ENCODE measurements at places on chromosomes 1 and 21. TPM values are rescaled to one million over a fixed set of nuclear protein-coding genes. Genes with fewer than 3 reads are reported as not detected.

DNA sequence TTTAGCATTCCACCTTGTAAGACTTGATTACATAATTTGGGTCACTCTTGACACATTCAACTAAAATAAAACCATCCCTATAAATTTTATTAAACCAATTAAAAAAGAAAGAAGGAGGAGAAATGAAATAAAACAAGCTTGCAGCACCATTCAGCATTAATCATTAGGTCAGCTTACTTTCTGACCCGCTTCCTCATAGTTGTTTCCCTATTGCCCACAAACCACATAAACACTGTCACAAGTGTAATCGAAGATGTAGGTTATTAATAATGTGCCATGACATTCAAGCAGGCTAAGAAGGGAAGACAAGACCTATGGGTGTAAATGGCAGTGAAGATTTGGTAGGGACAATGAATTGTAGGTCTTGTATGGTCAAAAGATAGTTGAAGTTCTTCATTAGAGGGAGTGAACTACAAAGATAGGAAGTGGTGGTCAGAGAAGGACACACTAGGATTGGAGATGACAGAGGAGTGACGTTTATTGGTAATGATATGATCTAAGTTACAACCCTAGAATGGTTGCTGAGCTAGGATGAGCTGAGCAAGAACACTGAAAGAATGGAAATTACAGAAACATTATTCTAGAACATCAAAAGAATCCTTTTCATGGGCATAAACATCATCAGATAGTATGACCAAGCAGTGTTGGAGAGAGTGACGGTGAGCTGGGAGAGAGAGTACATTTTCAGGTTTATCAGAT lies 231.5 kb downstream of the KCNT2 start:
- no peak for DNase-seq

DNA sequence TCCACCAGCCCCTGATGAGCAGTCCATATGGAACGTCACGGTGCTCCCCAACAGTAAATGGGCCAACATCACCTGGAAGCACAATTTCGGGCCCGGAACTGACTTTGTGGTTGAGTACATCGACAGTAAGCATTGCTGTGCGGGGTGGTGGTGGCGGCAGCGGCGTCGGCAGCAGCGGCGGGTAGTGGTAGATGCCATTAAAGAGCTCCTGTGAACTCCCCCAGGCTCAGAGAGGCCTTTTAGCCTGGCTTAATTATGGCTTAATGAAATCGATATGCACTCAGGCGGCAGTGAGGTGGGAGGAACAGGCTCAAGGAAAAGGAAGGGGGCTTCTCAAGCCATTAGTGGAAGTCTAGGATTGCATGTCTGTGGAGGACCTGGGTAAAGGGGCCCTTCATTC lies 41.9 kb upstream of the CNTN2 start:
- DNase-seq: no peak

NEXN gene
- 1.1 TPM for total RNA-seq

ACP6 gene
- 24.5 TPM for total RNA-seq

FCER1G gene
- total RNA-seq: 3.7 TPM

DNA sequence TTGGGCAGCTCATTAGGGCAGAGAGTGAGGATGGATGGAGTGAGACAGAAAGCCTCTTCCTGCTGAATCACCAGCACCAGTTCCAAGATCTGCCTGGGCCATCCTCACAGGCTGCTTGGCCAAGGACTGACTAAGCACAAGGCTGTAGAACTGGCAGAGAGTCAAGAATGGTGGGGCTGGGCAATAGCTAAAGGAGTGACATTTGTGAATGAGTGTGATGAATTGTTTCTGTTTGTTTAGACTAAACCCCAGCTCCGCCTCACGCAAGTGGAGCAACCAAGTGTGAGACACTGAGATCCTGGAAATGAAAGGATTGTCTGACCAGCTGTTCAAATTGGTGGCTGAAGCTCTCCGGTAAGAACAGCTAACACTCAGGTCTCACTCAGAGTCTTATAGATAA lies 38.6 kb downstream of the BRINP2 start:
- DNase-seq: no peak

DNA sequence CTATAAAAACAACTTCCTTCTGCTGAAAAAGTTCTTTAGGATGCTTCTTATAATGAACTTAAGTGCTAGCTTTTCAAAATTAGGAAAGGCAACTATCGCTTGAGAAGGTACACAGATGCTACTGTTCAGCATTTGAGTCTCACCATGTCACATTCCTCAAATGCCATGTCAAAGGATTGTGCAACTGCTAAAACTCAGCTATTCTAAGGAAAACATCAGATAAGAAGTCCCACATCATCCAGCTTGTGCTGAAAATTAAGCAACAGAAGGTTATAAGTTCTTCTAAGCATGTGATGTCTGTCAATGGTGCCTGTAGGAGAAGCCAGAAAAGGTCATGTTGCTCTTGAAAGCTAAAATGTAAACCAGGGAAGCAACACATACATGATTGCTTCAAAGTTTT lies 36.5 kb downstream of the MCOLN2 start:
- DNase-seq: no peak

TSPEAR gene
- not detected for total RNA-seq

DIO1 gene
- total RNA-seq: not detected

DNA sequence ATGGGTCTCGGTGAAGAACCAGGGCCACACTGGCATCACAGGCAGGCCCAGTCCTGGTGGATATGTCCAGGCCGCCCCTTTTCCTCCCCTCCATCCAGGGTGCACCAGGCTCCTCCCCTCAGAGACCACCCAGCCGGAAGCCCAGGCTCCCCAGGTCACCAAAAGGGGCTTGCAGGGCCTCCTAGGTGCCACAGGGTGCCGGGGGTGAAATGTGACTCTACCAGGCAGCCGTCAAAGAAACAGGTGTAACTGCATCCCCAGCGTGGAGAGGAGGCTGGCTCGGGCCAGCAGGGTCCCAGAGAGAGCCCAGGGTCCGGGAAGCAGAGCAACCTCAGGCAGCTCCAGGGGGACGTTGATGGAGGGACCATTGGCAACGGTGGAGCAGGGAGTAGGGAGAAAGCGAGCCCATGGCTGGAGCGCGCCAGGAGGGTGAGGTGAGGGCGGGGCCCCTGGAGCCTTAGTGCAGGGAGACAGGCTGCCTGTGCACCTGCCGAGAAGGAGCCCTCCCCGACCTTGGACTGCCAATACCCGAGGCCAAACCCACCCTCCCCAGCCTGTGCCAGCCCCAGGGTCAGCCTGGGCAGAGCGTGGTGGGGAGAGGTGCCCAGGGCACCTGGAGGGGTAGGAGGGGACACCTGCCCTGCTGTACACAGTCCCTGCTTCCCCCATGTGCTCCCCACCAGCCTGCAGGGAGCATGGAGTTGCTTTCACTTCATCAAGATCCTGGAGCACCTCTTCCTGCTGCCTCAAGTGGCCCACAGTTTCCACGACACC lies 48.3 kb upstream of the POFUT2 start:
- DNase-seq: no peak

TESK2 gene
- total RNA-seq: 8.8 TPM

CLDN8 gene
- not detected for total RNA-seq

LCE3E gene
- total RNA-seq: not detected

SNRPE gene
- 160 TPM for total RNA-seq

RAP1A gene
- 216 TPM for total RNA-seq

DNA sequence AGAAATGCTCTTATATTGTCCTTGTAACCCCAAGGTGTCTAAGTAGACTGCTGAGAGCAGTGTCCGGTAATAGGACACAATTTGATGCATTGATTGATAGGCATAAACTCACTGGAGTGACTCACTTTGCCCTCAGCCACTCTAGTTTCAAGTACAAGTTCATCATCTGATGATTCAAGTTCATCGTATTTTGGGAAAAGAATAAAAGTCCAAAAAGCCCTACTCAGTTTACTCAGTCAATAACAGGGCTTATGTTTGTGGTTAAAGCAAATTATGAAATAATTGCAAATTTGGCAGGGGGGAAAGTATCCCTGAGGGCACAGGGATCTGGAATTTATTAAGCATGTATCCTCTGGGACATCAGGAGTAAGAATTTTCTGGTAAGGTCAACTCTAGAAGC lies 7.6 kb upstream of the ATF3 start:
- DNase-seq: peak; percentile 39

DNA sequence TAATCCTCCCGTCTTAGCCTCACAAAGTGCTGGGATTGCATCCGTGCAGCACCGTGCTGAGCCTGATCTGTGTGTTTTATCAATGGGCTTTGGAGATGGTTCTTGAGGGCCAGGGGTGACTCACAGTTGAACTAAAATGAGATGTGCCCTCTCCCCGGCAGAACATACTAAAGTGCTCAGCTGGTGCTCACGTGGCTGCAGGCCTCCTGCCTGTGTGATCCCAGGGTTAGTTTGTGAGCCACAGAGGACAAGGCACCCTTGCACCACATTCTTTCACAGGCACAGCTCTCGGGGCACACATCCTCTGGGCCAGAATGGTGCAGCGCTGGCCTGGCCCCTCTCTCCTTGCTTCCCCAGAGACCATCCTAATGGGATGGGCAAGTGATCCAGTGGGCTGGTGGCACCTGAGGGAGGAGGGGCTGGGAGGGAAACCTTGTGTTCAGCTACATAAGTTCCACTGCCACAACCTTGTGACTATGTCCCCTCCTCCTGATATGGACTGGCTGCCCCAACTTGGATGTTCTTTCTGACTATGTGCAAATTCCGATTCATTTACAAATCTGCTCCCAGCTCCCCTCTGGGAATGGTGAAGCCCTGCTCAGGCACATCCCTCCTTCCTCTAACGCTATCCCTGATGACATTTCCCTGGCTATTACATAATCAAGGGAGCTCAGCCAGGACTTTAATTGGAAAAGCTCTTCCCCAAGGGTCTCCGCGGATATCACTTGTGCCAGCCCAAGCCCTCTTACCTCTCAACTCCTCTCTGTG lies 197.0 kb upstream of the EDN2 start:
- no peak for DNase-seq

DNA sequence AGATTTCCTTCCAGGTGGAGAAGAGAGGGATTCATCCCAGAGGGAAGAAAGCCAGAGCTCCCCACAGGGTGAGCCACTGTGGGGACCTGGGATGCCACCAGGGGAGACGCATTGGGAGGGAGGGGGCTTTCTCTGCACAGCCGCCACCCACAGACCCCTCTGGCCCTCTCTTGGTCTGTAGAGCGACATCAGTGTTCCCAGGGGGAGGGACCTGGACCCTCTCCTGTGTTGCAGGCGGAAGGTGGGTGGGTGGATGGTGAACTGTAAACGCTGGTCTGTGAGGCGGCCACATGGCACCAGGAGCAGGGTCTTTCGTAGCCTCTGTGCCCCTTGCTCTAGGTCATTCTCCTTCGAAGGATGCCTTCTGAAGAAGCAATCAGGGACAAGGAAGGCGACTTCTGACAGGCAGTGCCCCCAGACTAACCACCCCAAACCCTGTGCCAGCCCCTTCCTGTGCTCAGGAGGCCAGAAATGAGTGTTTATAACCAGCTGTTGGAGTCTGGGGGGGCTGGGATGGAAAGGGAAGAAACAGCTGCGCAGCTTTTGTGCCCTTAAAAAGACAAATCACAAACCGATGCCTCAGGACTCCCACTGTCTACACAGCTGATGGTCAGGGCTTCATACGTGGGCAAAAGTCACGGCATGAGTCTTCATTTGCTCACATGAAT lies 121.4 kb upstream of the ZBTB40 start:
- DNase-seq: no peak

GRCh38 chr1:6488602-6489382 lies 2.7 kb downstream of the PLEKHG5 start:
- DNase-seq: no peak

- DNase-seq: no peak
Observed at GRCh38 chr1:59761443-59761842, 53.3 kb upstream of the HOOK1 start.

DNA sequence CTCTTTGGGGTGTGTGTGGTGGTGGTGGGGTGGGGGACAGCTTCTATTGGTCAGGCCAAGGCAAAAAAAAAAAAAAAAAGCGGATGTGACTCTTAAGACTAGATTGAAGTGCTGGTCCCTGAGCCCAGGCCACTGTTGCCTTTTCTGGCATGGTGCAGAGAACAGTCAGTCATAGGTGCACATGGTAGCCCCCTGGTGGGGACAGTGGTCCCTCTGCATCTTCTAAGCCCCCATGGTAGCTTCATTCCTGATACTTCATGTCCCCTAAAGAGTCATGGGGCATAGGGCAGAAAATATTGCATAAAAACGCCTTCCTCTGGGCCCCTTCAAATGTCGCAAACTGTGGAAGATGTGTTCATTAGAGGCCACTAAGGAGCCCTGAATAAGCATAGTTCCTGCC lies 371.8 kb downstream of the NPHP4 start:
- DNase-seq: no peak

- no peak for DNase-seq
Observed at GRCh38 chr1:169906938-169907337, 13.2 kb upstream of the SCYL3 start.

DNA sequence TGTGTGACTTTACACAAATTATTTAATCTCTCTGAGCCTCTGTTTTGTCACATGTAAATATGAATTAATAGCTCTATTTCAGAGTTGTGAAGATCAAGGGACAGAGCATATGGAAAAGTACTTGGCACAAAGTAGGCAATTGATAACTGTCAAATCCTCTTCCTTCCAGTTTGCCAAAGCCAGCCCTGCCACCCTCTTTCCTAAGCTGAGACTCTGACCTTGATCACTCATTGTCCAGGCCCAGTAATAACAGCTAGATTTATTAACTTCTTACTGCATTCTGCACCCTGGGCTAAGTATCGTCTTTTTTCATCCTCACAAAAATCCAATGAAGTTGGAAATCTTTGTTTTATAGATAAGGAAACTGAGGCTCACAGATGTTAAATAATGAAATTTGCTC lies 70.8 kb upstream of the ATP1A1 start:
- no peak for DNase-seq

DNA sequence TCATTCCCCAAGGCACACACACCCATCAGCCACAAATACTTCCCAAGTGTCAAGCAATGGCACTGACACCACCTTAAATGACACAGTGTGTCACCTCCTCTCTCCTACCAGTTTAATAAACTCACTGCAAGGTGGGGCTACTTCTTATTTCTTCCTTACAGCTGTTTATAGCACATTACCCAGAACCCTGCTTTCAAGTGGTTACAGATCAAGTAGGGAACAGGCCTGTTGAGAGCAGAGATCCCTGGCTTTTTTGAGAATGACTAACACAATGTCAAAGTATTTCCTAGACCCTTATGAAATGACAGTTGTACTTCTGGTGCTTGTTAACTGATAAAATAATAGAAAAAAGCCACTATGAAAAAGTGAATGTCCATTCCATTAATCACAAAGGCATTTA lies 19.8 kb downstream of the ZBTB17 start:
- no peak for DNase-seq

SPOCD1 gene
- 1.0 TPM for total RNA-seq

- DNase-seq: no peak
Observed at GRCh38 chr1:25773441-25774125, 26.4 kb upstream of the SELENON start.

GRCh38 chr1:184002071-184002470 lies 35.5 kb downstream of the COLGALT2 start:
- no peak for DNase-seq

GRCh38 chr1:84433258-84434080 lies 35.2 kb downstream of the DNASE2B start:
- peak; percentile 51 for DNase-seq

All from activated T-cell treated with anti-CD3 and anti-CD28 coated beads, Interleukin-2, amount 50 U/mL, for 72 hours (primary cell).